SK-N-SH treated with all-trans-retinoic acid at 6 μM for 48 hours (cell line): ENCODE measurements at places on chromosomes 4 and X.

DNA sequence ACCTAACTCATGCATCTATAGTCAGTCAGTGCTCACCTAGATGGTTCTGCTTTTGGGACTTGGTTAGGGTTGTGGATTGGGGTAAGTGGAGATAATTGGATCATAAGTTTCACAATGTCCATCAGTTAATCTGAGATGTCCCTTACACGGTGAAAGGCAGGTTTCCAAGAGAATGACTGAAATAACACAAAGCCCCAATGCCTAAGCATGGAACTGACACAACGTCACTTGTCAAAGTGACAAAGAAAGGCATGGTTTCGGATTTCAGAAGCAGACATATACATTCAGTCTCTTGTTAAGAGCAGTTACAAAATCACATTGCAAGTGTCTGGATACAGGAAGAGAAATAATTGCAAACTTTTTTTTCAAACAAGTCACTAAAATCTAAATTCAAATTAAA is 1456.9 kb downstream of the TECRL start:
- ATAC-seq, result no peak

- no peak for ATAC-seq
Observed at GRCh38 chrX:9146657-9147056, 112.7 kb upstream of the FAM9B start.

DNA sequence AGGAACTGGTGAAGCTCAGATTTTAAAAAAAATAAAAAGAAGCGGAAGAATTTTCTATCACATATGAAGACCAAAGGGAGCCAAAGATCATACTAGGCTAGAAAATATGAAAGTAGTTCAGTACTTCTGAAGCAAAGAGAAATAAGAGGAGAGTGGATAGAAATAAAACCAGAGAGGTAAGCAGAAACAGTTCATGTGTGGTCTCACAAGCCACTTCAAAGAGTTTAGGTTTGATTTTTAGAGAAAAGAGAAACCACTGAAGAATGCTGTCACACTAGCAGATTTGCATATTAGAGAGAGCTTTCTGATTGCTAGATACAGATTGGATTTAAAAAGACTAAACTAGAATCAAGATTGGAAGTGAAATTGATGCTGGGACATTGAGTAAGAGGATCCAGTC is 51.7 kb downstream of the GABRA3 start:
- ATAC-seq, result no peak

- no peak for ATAC-seq
Observed at GRCh38 chrX:70456256-70456655, 11.6 kb downstream of the DLG3 start.

- ATAC-seq, result no peak
Observed at GRCh38 chr4:16417198-16417597, 190.9 kb upstream of the TAPT1 start.

DNA sequence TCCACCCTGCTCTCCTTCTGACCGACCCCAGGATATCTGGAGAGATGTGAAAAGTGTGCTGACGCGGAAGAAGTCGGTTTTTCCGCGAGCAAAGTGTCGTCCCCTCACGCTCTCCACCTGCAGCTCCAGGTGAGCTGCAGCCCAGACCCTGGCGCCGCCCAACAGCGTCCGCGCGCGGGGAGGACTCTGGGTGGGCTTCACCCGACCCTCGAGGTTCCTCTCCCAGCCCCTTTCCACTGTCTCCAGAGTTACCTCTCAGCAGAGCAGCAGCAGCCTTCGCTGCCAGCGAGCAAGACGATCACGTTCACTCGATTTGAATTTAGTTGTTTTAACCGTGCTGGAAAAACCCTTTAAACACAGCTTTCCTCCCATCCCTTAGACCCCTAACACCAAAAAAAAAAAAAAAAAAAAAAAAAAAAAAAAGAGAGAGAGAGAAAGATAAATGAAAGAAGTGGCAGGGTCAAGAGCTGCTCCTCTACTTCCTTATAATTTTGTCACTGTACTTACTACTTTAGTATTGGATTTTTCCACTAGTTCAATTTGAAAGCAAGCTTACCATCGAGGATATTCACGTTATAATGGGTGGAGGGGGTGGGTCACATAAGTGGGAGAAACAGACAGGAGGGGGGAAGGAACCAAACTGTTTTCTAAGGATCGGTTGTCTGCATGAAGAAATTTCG is 758 bp upstream of the NR3C2 start:
- ATAC-seq, result peak; percentile 42

GRCh38 chr4:88524171-88524570 is 595 bp upstream of the PYURF start:
- peak; percentile 3 for ATAC-seq

GRCh38 chr4:74005528-74005927 is 7.1 kb upstream of the CXCL5 start:
- ATAC-seq, result no peak

GRCh38 chr4:10151182-10151581 is 34.6 kb upstream of the WDR1 start:
- no peak for ATAC-seq

GRCh38 chrX:103941201-103941975 is 21.0 kb upstream of the TMSB15B start:
- ATAC-seq, result peak; percentile 53; the same call in 1 of the 3 replicates

DNA sequence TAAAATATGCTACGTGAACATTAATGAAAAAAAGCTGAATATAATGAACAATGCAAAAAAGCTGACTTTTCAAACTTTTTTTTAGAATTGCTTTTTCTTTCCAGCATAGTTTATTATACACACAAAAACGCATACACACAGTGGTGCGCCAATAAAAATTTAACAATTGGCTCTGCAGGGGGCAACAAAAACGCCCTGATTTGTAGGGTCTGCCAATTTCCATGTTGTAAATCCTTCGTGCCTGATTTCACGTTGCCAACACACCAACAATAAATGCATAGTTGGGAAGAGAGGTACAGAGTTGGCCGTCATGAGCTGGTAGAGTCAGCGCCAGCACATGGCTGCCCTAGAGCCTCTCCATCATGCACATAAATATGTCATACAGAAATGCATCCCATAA is 333.1 kb downstream of the MAPK10 start:
- ATAC-seq, result no peak

- ATAC-seq, result no peak
Observed at GRCh38 chr4:129748991-129749390, 653.0 kb downstream of the C4orf33 start.

GRCh38 chr4:13990596-13991589 is 363.4 kb upstream of the BOD1L1 start:
- ATAC-seq, result peak; percentile 74

- no peak for ATAC-seq
Observed at GRCh38 chr4:15145709-15146108, 143.4 kb downstream of the CPEB2 start.
